Stimulated activated CD4-positive, alpha-beta T cell treated with anti-CD3 and anti-CD28 coated beads, Interleukin-1b, Interleukin-23, amount 100 ng/mL, for 1 hour (primary cell): ENCODE measurements at places on chromosomes 3 and 15.

- DNase-seq = no peak
These were observed 421.8 kb upstream of the TBL1XR1 start for GRCh38 chr3:177618873-177619733.

DNA sequence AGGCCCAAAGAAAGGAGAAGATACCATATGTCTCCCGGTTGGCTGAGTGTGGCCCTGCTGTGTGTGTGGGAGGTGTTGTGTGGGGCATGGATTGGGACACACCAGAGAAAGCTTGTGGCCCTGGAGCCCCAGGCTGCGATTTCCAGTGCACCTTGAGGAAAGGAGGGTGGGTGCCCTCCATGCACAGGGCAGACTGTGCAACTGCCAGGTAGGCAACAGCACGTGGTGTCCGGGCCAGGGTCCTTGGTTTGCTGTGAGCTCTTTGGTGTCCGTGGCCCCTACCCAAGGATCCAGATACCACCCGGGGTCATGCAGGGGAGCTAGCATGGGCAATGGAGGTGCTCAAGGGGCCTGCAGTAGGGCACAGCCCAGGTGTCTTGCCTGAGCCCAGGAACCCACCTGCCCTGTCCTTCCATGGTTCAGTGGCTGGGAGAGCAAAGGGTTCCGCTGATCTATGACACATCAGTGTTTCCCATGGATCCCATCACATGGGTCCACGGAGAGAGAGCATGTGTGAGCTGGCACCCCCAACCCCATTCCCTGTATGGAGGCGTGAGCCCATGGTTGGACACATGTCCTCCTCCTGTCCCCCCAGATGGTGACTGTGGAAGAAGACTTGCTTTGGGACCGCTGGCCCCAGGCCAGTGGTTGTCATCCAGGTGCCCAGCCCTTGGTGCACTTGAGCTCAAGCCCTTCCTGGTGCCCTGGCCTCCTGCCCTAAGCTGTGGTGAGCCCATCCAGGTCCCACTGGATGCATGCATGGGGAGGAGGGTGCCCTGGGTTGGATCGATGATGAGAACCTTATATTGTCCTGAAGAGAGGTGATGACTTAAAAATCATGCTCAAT lies 223.4 kb downstream of the SNRPN start:
- no peak for DNase-seq

DNA sequence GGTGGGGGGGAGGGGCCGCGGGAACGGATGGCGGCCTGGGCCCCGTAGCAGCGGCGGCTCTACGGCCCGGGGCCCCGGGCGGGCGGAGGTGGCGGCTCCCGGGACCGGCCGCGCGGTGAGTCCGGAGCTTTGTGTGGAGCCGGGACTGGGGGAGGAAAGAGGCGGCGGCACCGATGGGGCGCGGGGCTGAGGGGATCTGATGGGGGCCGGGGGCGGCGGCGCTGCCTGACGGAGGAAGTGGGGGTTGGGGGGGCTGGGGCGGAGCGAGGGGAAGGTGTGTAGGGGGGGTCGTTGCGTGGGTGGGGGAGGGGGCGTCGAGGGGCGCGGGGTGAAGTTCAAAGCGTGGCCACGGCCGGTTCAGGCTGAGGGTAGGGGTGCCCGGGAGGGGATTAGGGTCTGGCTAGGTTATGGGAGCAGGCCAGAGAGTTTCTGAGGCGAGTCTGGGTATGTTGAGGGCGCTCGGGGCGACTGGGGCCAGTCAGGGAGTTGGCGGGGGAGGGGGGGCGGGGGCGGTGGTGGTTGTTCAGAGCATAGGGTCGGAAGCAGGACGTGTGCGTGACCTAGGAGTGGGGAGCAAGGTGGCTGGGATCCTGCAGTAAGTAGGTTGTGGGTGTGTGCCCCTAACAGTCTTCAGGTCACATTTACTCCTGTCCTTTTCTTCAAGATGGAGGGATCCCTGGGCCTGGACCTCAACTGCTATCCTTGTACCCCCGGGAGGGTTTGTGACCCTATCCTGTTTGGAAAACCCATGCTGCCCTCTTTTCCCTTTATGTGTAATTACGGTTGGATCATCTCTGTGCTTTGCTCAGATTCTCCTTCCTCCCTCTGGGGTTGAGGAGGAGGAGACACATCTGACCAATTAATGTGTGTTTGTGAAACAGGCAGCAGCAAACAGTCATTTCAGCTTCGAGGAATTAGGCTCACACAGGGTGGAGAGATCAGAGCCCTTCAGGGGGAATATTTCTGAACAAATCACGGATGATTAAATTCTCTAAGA lies 644 bp downstream of the ZNF609 start:
- DNase-seq = peak; percentile 15

DNA sequence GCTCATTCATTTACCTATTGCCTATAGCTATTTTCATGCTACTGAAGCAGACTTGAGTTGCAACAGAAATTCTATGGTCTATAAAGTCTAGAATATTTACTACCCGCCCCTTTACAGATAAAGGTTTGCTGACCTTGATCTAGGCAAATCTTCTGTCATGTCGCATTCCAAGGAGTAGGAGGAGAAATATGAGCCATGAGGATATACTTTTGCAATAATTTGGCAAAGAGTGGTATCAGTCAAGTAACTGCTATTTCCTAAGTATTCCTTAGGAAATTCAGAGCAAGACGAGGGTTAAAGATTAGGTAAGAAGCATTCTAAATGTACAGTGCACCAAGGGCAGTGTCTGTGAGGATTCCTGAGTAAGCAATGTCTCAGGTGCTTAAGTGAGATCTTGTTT lies 121.0 kb upstream of the NUDT16 start:
- DNase-seq = no peak

- DNase-seq = no peak
These were observed 79.6 kb downstream of the TP63 start for GRCh38 chr3:189710620-189711402.

DNA sequence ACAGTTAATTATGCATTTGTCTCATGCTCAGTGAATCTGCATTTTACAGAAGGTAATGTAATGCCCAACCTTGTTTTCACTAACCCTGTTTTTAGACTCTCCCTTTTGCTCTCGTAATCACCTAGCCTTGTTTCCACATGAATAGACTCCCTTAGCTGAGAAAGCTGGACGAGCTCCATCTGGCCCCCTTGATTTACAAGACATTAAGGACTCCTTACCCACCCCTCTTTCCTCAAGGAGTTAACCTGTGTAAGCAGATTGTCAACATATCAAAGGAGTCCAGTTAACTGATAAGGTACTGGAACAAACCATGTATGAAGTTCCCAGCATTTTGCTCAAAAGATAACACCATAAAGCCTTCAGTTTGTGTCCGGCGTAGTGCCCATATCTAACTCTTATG lies 99.6 kb downstream of the VPS8 start:
- DNase-seq = no peak

- no peak for DNase-seq
These were observed 12.9 kb upstream of the SNRK start for GRCh38 chr3:43273416-43273815.

- no peak for DNase-seq
These were observed 775 bp upstream of the MAPK6 start for GRCh38 chr15:52018244-52018643.

GRCh38 chr3:12117473-12117872 lies 41.2 kb downstream of the TIMP4 start:
- no peak for DNase-seq

DNA sequence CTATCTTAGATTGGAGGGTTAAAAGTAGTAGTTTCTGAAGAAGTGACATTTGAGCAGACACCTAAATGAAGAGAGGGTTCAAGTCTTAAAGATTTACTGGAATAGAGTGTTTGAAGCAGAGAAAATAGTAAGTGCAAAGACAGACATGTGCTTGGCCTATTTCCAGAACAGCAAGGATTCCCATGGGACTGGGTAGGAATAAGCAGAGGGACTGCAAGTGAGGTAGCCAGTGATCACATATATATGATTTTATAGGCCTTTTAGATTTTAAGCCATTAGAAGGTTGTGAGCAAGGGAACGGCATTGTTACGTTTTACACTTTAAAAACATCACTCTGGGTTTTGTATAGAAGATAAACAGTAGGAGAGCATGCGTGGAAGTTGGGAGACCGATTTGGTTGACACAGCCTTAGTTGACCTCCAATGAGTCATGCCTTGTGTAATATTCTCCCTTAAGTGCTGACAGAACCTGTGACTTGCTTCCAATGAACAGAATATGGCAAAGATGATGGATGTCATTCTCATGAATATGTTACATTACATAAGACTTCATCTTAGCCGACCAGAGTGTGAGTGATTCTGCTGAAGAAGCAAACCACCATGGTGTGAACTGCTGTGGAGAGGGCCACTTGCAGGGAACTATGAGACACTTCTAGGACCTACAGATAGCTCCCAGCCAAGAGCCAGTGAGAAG lies 37.1 kb upstream of the SLC4A7 start:
- DNase-seq = no peak

DNA sequence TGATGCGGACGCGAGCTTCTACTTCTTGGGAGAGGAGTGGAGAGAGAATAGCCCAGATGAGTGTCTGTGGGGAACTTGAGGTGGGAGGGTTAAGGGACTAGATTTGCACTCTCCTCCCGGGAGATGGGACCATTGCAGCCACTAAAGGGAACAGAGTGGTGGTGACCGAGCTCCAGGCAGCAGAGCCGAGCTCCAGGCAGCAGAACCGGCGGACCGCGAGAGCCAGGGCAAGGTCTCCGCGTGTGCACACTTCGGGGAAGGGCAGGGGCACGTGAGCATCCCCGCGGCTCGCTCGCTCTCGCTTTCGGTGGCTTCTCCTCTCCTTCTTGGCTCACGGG lies 1.1 kb downstream of the IGDCC3 start:
- DNase-seq = no peak

DNA sequence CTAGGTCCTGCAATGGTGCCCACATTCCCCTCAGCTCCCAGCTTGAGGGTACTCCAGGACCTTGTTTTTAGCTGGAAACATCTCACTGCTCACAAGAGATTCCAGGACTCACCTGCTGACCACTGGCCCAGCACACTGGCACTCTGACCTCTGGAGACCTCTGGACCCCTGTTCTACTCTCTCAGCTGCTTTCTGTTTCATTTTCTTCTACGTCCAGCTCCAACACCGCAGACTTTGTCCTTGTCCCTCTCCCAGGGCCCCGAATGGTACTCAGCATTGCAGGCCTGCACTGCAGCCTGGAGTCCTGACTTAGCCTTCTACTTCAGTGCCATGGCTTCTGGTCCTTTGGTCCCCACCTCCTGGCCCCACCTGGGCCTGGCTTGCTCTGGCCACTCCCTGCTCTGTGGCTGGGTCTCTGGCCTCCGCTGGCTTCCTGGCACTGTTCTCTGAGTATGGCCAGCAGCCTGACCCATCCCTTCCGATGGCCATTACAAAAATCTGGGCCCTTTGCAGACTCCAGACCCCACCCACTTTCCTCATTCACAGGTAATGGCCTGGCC lies 27.9 kb downstream of the KY start:
- no peak for DNase-seq

- DNase-seq = no peak
These were observed 95.1 kb upstream of the MELTF start for GRCh38 chr3:197124713-197125112.

- DNase-seq = no peak
These were observed 320 bp upstream of the ACAN start for GRCh38 chr15:88802991-88803240.

DNA sequence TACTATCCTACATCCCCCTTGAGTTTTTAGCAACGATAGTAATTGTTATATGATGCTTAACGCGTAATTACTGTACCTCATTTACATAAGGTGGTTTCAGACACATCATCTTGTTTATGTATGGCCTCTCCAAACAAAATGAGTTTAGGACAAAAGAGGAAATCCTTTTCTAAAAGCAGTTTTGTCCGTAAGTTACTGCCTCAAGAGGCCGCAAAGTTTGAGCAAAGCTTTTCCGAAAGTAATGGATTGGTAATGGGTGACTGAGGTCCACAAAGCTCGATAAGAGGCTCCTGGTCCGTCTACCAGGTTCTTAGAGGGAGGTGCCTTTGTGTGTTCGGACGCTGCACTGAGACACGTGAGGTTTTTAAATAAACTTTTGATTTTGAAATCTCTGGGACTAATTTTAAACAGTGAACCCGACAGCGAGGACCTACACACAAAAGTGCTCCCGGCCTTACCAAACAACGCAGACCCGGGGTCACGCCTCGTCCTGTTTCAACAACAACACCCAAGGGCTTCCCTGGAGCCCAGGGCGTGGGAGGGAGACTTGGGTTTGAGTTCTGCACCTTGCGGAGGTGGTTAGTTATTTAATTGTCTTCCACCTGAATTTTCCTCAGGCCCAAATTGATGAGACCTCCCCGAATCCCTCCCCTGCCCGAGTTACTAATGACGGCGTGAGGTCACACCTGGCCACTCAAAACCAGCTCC lies 456 bp upstream of the C15orf61 start:
- no peak for DNase-seq

DNA sequence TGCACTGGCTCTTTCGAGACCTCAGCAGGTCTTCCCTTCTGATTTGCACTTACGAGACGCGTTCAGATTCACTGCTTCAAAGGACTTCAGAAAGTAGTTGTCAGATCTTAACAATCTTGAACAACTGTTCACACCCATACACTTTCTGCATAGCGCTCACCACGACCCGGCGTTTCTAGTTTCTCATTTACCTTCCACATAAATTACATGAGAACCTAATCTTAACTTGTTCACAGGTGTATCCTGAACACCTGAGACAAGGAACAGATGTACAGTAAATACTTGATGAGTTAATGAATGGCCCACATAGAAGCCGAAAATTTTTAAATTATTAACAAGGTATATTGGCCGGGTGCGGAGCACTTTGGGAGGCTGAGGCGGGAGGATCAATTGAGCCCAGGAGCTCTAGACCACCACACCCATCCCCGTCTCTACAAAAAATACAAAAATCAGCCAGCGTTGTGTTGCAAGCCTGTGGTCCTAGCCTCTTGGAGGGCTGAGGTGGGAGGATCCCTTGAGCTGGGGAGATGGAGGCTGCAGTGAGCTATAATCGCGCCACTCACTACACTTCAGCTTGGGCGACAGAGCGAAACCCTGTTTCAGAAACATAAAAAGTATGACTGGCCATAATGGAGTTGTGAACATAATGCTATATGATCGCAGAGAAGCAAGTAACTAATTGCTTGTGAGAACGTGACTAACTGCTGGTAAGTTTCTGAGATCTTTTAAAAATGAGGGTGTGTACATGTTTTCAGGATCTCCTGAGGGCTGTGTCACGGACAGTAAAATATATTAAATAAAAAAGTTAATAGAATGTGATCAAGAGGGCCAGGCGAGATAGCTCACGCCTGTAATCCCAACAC lies 984 bp upstream of the SMARCC1 start:
- no peak for DNase-seq

- no peak for DNase-seq
These were observed 192.7 kb upstream of the LRIG1 start for GRCh38 chr3:66693461-66694031.
